ENCODE measurements at places on chromosomes 11 and 22. TPM values are rescaled to one million over a fixed set of nuclear protein-coding genes. Genes with fewer than 3 reads are reported as not detected.
A peak's percentile ranks its signal among the peaks of the same experiment; 100 is the strongest.

- no peak for DNase-seq
Observed at GRCh38 chr11:64864135-64864472, 14.3 kb downstream of the EHD1 start.

The CRACR2B gene
- 18.9 TPM for total RNA-seq

The ALDH3B1 gene
- total RNA-seq, result 4.6 TPM

DNA sequence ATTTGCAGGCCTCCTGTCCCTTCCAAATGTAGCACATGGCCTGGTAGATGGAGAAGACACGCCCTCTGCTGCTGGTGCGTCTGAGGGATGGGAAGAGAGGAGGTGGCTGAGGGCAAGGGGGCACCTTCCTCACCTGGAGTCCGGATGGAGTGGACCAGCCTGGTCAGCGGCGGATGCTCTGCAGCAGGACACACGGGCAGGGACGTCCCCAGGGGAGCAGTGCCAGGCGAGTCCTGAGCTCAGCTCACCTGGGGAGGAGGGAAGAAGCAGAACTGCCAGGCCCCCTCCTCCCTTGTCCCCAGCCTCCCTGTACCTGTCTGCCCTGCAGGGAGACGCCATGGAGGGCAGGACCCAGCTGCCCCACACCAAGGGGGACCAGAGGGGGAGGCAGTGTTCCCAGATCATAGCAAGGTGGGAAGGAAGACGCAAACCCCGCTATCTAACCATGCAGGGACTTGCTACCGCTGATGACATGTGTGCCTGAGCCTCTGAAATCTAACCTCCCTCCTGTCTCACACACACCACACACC is 1495.9 kb downstream of the BRD1 start:
- no peak for DNase-seq

DNA sequence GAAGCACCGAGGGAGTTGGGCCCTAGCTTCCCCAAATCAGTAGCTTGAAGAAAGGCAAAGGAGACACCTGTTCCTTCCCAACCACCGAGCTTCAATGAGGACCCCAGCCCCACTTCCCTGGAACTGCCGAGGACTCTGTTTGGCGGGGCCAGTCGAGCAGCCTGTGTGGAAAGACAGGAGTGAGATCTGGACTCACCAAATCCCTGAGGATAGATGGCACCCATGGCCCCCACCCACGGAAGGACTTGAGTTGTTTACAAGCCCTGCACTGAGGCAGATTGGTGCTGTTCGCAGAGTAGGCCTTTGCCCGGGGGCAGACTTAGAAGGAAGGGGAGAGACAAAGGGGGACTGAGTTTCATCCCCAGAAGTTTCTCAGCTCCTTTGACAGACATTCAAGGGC is 64.6 kb downstream of the FEZ1 start:
- DNase-seq, result no peak

The SLC22A12 gene
- total RNA-seq, result not detected

The MMP1 gene
- not detected for total RNA-seq

- DNase-seq, result no peak
Observed at GRCh38 chr11:6648501-6648900, 7.1 kb downstream of the DCHS1 start.

- no peak for DNase-seq
Observed at GRCh38 chr22:47129902-47130635, 367.6 kb downstream of the TBC1D22A start.

DNA sequence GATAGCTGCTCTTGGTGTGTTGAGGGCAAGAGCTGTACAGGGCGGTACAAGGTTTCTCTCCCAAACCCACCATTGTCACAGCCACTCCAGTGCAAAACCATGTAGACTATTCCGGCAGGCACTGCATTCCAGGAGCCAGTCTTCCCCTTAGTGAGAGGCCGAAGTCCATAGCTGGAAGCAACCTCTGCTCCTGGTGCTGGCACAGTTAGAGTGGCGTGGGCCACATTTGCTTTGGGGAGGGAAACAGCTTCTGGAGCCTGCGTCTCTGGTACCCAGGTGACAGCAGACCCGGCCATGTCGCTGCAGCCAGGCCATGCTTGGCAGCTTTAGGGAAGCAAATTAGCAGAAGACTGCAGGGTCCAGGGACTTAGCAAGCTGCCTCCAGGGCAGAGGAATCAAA is 788.0 kb downstream of the BRD1 start:
- DNase-seq, result no peak

The OR51B2 gene
- not detected for total RNA-seq

The MAP6 gene
- total RNA-seq, result 8.5 TPM

- no peak for DNase-seq
Observed at GRCh38 chr11:44829838-44830237, 103.1 kb downstream of the TSPAN18 start.

GRCh38 chr11:69137151-69137844 is 18.4 kb upstream of the SMIM38 start:
- peak; percentile 6 for DNase-seq

DNA sequence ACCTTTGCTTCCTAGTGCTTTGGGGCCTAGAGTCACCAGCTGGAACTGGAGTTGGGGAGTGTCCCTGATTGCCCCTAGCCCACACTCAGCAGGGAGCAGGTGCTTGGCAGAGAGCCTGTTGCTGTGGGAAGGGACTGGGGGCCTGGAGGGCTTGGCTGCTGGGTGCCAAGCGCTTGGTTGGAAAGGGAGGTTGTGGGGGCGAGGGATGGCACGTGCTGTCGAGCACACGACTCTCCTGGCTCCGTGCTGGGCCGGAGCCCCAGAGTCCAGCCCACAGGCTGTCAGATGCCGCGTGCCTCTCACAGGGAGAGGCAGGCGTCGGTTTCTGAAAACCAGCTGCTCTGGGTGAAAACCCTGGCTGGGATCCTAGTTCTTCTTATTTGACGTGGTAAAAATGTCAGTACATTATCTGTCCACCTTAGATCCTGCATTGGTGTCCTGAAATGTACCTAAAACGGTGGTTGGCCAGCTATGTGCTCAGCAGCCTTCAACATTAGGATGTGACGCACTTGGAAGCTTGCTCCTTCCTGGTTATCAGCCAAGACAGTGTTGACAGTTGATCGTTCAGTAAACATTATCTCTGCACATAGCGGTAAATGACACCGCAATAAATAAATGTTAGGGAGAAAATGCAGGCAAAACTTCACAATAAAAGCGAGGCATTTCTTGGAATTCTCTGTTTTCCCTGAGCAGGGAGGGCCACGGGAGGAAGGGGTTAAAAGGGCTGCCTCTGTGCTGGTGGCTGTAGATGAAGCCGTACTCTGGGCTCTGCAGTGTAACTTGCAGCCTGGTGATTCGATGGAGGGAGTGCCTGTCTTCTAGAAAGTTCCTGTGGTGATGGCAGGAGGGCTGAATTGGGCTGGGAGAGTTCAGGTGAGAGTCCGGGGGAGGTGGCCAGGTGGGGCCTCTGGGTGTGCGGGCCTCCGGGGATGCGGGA is 29.2 kb downstream of the GRAMD4 start:
- DNase-seq, result peak; percentile 84

DNA sequence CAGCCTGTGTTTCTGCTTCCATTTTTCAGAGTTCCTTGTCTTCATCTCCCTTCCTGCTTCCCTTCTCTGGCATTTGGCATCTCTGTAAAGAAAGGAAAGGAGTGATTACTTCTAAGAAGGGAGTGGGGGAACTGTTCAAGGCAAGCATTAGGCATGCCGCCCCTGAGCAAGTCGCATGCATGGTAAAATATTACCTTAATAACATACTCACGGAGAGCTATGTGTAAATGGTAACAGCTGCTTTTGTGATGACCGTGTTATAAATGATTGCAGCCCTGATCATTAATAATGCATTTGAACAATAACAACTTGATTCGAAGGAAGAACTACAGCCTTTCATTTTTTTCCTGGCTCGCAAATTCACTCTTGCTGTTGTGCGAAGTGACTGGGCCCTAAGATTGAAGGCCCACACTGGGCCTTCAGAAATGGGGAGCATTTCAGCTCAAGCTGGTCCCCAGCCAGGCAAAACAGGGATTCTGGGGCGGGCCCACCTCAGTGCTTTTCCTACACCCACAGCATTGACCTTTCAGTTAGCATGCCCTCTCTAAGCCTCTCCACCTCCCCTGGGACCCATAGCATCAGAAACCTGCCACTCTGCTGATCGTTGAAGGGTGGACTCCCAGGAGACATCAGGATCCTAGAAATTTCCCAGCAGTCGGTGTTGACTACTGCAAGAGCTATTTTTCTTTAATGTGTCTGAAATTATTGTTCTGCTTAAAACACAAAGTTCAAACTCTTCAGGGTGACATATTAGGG is 263.0 kb upstream of the CADM1 start:
- no peak for DNase-seq

The DGKZ gene
- total RNA-seq, result 75.8 TPM

- no peak for DNase-seq
Observed at GRCh38 chr11:118766035-118766434, 24.9 kb downstream of the DDX6 start.

GRCh38 chr11:57301711-57302423 is 22.9 kb downstream of the TNKS1BP1 start:
- no peak for DNase-seq

The TSPAN18 gene
- total RNA-seq, result 158 TPM

The TTLL1 gene
- 6.8 TPM for total RNA-seq

The FGF19 gene
- not detected for total RNA-seq

- no peak for DNase-seq
Observed at GRCh38 chr11:21554284-21554683, 638.6 kb upstream of the ANO5 start.

The HBB gene
- total RNA-seq, result 190 TPM

DNA sequence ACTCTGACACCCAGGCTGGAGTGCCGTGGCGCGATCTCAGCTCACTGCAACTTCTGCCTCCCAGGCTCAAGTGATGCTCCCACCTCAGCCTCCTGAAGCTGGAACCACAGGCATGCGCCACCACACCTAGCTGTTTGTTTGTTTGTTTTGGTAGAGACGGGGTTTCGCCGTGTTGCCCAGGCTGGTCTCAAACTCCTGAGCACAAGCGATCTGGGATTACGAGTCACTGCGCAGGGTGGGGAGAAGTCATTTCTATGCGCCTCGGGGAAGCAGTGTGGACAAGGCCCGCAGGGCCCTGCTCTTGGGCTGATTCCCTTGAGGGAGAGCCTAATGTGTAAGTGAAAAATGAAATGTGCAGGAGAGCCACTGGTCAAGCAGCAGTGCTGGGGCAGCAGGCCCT is 19.6 kb upstream of the SEPTIN5 start:
- DNase-seq, result no peak

- DNase-seq, result no peak
Observed at GRCh38 chr11:34613015-34613414, 7.9 kb upstream of the EHF start.

DNA sequence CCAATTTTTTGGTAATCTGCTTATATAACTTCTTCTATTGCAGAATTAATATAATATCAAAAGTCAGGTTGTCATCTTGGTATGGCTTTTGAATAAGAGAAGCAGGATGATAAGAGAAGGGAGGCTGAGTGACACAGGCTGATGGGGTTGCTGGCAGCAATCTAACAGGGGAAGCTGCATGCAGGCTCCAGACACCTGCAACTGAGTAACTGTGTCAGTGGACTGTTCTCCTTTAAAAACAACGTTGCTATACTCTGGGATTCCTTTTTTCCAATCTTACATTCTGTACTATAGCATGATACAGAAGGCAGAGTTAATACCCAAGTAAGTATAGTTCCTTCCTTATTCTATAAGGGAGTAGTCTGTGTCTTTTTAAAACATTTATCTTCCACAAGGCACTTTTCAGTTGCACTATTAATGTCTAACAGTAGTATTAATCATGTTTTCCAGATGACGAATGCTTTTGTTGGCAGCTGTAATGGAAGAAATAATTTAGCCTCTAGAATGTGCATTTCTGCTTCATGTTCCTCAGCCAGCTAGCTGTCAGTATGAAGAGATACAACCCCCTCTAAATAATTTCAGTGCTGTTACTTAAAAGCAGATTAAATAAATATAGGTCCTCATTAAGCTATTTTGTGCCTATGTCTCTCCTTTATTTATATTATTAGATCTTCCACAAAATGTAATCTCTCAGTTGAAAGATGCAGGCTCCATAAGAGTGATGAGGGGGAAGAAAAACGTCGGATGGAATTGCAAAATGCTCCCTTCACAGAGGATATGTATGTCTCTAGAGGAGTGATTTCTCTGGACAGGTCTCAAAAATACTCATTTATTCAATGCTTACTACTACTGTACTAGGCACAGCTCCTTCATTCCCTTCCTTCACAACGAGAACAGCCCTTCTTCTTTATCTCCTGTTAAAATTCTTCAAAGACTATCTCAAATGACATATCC is 50.8 kb downstream of the ATG16L2 start:
- DNase-seq, result no peak

The MFNG gene
- total RNA-seq, result 9.0 TPM

- DNase-seq, result peak; percentile 21
Observed at GRCh38 chr11:94128291-94128745, 323 bp upstream of the PANX1 start.

DNA sequence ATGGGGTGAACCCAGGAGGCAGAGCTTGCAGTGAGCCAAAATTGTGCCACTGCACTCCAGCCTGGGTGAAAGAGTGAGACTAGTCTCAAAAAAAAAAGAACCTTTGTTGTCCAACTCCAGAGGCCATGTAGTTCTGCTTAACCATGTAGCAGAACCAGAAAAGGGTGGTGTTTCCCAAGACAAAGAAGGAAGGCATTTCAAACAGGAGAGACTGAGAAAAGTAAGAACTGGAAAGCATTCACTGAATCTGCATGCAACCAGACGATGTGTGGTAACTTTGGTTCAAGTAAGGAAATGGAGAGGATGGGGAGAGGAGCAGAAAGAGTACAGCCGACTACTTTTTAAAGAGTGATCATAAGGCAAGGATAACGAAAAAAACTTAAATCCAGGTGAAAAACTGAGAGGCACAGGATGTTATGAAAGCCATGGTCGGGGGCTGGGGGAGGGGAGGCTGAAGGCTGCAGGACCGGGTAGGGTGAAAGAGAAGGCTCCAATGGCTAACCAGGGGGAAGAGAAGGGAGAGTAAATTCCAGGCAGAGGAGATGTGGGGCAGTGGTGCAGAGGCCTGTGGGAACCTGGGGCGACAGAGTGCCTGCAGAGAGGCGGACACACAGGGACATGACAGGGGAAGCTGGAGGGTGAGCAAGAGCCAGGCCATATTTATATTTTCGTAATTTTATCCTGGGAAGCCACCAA is 48.8 kb downstream of the MAPK1 start:
- DNase-seq, result no peak

The BAIAP2L2 gene
- not detected for total RNA-seq

The PRODH gene
- total RNA-seq, result 3.1 TPM

The USP2 gene
- total RNA-seq, result 93.1 TPM

- no peak for DNase-seq
Observed at GRCh38 chr11:30855383-30856006, 269.3 kb upstream of the MPPED2 start.

The GLYAT gene
- total RNA-seq, result not detected

GRCh38 chr11:102267609-102268008 is 49.7 kb upstream of the BIRC3 start:
- DNase-seq, result no peak

GRCh38 chr22:42364604-42365110 is 67.5 kb downstream of the NFAM1 start:
- no peak for DNase-seq

The ANKK1 gene
- total RNA-seq, result not detected

The PKP3 gene
- 0.40 TPM for total RNA-seq

GRCh38 chr22:31248138-31248745 is 36.1 kb downstream of the LIMK2 start:
- peak; percentile 71 for DNase-seq

- no peak for DNase-seq
Observed at GRCh38 chr11:35951680-35952079, 7.8 kb downstream of the LDLRAD3 start.

The HEPACAM gene
- 0.26 TPM for total RNA-seq

GRCh38 chr11:130002352-130002845 is at the start of gene PRDM10:
PRDM10 (minus strand) TSS chr11:130002835; CDS start chr11:129960964, 41,871 bp downstream.
- peak; percentile 98 for DNase-seq

The BTBD18 gene
- not detected for total RNA-seq
